Aorta (tissue), 5 donors: ENCODE measurements at places on chromosomes 3 and 15. TPM values are rescaled to one million over a fixed set of nuclear protein-coding genes. Genes with fewer than 3 reads are reported as not detected.

Gene WNT7A
- not detected for total RNA-seq

Gene NME9
- 0.93 TPM for total RNA-seq

Gene ATXN7
- 52.3 TPM for total RNA-seq

Gene LMAN1L
- 0.30 TPM for total RNA-seq

Gene GOLGA8T
- total RNA-seq = 0.48 TPM

Gene CCRL2
- total RNA-seq = 5.1 TPM

GRCh38 chr3:194481103-194481502 is 5.7 kb downstream of the ATP13A3 start:
- no peak for DNase-seq

GRCh38 chr3:151213881-151214280 is 10.9 kb upstream of the GPR171 start:
- DNase-seq = no peak

DNA sequence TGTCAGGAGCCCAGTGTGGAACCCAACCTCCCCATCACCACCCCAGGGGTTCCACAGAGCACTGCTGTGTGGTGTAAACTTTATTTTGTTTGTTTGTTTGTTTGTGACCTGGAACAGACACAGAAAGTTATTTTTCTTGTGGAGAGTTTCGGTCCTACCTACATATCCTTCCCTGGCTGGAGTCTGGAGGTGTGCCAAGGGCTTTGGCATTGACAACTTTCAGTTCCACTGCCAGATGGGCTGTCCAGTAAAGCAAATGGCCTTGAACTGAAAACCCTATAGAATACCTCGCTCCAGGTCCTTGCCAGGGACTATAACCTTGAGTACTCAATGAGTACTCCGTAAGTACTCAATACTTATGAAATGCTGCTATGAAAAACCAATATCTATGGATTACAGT is 103.5 kb downstream of the MITF start:
- DNase-seq = peak; percentile 72

DNA sequence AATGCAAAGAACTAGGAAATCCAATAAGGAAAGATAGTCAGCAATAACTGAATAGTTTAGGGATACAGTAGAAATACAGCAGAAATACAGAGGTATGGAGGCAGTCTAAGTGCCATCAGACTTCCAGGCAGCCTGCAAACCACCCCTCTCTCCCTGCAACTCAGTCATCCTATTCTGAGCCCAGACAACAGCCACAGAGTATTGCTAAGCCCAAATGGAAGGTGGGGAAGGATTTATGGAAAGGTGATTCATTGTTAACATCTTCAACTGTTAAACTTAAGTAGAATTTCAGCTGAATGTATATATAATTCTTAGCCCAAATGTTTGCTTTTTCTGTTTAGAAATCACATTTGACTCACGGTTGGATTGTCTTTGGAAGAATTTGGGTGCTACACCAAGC is 300.4 kb downstream of the RBMS3 start:
- DNase-seq = no peak

DNA sequence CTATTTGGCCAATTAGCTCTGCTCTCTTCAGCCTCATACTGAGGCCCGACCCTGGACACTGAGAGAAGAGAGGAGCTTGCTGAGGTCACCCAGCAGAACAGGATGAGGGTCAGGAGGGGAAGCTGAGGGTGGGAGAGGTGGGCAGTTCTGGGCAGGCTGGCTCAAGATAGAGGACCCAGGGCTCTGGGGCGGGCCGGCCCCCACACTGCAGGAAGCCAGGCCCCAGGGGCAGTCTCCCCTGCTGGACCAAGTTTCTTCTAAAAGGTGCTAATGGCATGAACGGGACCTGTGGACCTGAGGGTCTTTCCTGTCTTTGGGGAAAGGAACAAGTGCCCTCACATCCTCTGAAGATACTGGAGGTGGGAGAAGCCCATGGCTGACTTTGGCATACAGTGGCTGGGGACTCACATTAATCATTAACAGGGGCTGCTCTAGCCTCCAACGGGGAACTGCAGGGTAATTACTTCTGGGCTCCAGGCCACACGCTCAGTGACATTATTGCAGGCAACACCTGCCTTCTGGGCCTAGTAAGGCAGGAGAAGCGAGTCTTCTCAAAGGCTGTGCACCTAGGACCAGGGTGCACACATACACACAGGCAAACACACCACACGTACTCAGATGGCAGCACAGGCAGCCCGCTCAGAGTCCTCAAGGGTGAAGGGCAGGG is 10.6 kb downstream of the HCN4 start:
- no peak for DNase-seq

GRCh38 chr15:65603134-65603533 is 7.8 kb downstream of the INTS14 start:
- no peak for DNase-seq

DNA sequence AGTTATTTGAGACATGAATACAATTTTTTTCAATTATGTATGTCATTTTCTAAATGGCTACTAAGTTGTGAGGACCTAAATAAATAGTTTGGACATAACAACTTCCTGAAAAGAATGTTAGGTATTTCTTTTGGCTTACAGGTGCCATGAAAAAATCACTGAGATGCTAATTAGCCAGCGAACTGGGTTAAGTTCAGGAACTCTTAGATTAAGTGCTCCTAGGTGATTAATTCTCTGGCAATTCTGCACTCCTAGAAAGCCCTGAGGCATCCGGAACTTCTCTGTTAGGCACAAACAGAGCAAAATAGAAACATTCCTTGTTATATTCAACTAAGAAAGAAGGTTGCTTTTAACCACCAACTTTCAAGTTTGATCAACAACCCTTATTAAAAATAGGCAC is 192.3 kb downstream of the STAG1 start:
- DNase-seq = no peak
